Effector CD8-positive, alpha-beta T cell (primary cell): ENCODE measurements at places on chromosomes 5 and 9.

DNA sequence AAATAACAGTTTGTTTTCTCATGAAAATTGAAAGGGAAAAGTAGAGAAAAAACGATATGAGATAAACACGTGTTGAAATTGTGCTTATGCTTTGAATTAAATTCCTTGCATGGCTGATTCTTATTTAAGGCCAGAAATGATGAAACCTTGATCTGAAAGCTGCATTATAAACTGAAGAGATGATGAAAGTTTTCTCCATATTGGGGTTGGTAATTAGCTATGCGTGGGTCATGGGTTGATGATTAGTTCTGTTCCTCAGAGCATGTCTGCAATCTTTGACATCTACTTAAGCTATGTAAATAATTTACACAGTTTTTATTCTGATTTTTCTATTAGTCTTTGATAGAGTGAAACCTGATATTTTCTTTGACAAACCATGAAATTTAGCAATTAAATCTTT, 264.1 kb downstream of the CD180 start:
- no peak for DNase-seq

GRCh38 chr5:135229122-135229521, 169.9 kb downstream of the MACROH2A1 start:
- no peak for DNase-seq

GRCh38 chr9:73135394-73135793, 16.3 kb upstream of the ANXA1 start:
- no peak for DNase-seq

- no peak for DNase-seq
These were observed 49.4 kb downstream of the NEURL1B start for GRCh38 chr5:172690258-172691075.

DNA sequence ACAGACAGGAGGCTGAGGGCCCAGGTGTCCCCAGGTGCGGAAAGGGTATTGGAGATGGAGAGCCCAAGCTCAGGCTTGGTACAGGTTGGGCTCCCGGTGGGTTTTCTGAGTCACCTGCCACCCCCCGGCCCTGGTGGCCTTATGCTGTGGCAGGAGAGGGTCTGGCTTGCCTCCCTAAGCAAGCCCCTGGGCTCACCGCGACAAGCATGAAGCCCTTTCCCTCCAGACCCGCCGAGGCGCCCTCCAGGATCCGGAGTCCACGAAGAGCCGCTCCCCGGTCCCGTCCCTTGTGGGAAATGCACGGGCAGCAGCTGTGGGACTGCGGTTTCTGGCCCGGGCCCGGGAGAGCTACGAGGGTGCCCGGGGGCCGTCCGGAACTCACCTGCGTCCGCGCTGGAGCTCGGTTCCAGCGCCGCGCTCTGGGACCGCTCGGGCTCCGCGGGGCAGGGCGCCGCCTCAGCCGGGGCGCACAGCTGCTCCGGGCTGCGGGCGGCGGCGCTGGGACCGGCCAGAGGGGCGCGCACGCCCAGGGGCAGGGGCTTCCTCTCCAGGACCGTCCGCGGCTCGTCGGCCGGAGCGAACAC, 757 bp downstream of the SAPCD2 start:
- no peak for DNase-seq

GRCh38 chr5:66912787-66913186, 283.8 kb downstream of the CD180 start:
- no peak for DNase-seq

DNA sequence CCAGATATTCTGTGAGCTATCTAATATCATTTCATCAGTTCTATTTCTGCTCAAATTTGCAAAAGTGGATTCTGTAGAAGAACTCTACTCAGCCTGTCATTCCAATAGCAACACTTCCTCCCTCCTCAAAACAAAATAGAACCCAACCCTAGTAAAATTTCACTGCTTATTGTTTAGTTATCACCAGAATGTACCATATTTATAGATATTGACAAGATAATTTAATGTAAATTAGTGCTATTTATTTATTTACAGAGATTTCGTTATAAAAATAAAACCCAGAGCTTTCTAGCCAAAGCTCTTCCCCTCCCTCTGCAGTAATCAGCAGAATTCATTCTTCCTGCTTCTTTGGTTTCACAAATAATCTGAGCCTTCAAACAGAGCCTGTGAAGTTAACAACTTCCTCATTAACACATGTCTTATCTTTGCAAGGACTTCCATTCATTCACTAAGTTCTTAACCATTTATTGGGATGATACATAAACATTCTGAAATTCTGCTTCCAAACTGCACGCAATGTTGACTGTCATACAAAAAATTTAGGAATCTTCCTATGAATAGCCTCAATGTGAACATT, 73.7 kb upstream of the PJA2 start:
- no peak for DNase-seq

- no peak for DNase-seq
These were observed 269.0 kb downstream of the DENND1A start for GRCh38 chr9:123660691-123661466.
